Suprapubic skin (tissue), 4 donors: ENCODE measurements at places on chromosomes 2 and 18.

DNA sequence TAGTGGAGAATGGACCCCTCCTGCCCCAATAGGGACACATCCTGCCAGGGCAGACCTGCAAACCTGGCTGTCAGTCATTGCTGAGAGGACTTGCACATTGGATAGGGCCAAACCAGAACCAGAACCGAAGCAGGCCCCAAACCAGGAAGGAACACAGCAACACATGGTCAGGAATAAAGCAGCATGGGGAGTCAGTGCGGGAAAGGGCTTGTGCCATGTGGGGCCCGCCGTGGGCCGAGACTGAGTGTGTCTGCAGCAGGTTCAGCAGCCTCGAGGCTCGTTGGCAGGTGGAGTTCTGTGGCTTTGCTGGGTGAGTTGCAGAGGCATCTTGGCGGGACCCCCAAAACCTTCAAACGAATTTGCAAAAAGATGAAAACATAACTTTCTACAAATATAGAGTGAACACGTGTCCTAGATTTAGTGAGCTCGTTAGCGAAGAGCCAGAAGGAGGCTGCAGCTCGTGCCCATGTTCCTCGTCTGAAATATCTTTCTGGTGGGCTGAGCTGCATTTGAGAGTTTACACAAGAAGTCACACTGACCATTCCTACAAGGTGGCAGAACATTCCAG, 44.9 kb upstream of the LDLRAD4 start:
- DNase-seq = no peak
- no peak overlapping the region for H3K4me3 ChIP-seq
- no peaks in the 10 kb centered on the region for H3K36me3 ChIP-seq
- H3K27me3 ChIP-seq = no peaks in the 10 kb centered on the region

GRCh38 chr2:217996361-217996760, 6.4 kb downstream of the TNS1 start:
- no peaks in the 10 kb centered on the region for H3K27me3 ChIP-seq
- H3K4me1 ChIP-seq = peaks cover 63% of the 10 kb centered on the region
- DNase-seq = no peak
- H3K27ac ChIP-seq = peak overlapping the region; percentile 90

GRCh38 chr2:168050377-168050776, 197.0 kb downstream of the STK39 start:
- peaks cover 6% of the 10 kb centered on the region for H3K36me3 ChIP-seq
- DNase-seq = no peak
- H3K4me1 ChIP-seq = no peaks in the 10 kb centered on the region
- H3K27me3 ChIP-seq = no peaks in the 10 kb centered on the region

DNA sequence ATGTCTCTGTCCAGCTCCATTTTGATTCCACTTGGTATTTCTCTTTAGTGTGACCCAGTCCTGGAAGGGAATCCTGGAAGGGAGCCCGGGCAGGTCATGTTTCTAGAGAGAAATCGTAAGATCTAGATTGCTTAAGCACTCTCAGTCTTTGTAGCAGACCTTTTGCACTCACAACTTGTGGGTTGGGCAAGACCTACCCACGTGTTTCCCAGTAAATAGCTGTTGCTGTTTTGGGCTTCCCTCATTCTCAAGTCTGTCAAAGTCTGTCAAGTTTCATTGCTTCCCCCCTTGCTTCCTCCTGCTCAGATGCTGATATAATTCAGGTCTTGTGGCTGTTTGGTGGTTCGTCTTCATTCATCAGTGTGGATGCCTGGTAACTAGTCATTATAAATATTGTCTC, 17.4 kb upstream of the NEMP2 start:
- H3K27ac ChIP-seq = no peak overlapping the region
- no peaks in the 10 kb centered on the region for H3K36me3 ChIP-seq
- no peak overlapping the region for H3K4me3 ChIP-seq

- no peaks in the 10 kb centered on the region for H3K27me3 ChIP-seq
- H3K36me3 ChIP-seq = no peaks in the 10 kb centered on the region
- no peak overlapping the region for H3K27ac ChIP-seq
- no peak overlapping the region for H3K4me3 ChIP-seq
Observed at GRCh38 chr2:172551271-172551670, 4.6 kb upstream of the PDK1 start.

GRCh38 chr18:48565105-48565504, 26.3 kb downstream of the CTIF start:
- peaks cover 12% of the 10 kb centered on the region for H3K4me1 ChIP-seq
- DNase-seq = no peak
- H3K36me3 ChIP-seq = no peaks in the 10 kb centered on the region
- H3K4me3 ChIP-seq = no peak overlapping the region
- no peak overlapping the region for H3K27ac ChIP-seq

DNA sequence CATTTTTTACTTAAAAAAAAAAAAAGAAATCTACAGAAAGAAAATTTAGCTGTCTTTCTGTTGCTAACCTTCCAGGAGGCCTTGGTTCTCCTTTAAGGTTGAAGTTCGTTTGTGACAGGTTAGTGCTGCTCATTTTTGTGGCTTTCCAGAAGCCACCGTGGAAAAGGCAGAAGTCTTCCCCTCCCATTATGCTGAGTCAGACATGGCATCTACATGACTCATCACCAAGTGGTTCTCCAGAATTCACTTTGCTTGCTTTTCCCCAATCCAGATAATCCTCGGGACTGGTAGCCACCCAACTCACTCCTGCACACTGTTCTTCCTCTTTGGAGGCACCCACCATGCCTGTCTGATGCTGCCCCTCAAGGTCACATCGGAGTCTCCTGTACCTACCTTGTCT, 228.7 kb downstream of the PIK3C3 start:
- H3K27me3 ChIP-seq = no peaks in the 10 kb centered on the region
- H3K4me1 ChIP-seq = no peaks in the 10 kb centered on the region
- H3K36me3 ChIP-seq = no peaks in the 10 kb centered on the region
- H3K27ac ChIP-seq = no peak overlapping the region
- H3K4me3 ChIP-seq = no peak overlapping the region

GRCh38 chr2:85988175-85988913, 99.6 kb upstream of the ST3GAL5 start:
- H3K36me3 ChIP-seq = no peaks in the 10 kb centered on the region
- peaks cover 24% of the 10 kb centered on the region for H3K4me1 ChIP-seq

DNA sequence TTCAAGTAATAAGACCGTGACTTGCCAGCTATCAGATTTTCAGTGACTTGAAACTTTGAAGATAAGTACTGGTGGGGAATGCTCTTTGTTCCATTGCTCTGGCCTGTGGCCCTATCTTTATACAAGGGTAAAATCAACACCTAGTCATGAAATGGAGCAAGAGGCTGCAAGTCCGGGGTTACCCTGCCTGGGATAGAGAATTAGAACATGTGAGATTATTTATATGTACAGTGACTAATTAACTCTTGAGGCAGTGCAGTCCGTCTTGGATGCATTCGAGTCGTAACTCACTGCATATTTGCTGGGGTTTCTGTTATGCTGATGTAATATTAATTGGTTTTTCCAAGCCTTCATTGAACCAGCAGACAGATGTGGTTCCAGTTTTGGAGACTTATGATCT, 105.8 kb upstream of the LYPD6 start:
- no peak overlapping the region for H3K4me3 ChIP-seq
- no peak overlapping the region for H3K27ac ChIP-seq
- no peaks in the 10 kb centered on the region for H3K27me3 ChIP-seq
- peaks cover 4% of the 10 kb centered on the region for H3K4me1 ChIP-seq
- DNase-seq = no peak
- no peaks in the 10 kb centered on the region for H3K36me3 ChIP-seq

DNA sequence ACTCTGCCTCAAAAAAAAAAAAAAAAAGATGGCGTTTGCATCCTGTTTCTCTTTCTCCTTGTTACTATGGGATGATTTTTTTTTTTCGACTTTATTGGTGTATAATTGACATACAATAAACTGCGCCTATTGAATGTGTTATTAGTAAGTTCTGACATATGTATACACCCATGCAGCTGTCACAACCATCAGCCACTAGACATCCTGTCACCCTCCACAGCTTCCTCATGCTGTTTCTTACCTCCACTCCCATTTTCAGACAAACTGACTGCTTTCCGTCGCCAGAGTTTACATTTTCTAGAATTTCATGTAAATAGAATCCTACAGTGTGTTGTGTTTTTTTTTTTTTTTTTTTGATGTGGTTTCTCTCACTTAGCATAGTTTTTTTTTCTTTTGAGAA, 27.9 kb downstream of the RRM2 start:
- DNase-seq = no peak
- H3K27ac ChIP-seq = no peak overlapping the region
- no peaks in the 10 kb centered on the region for H3K27me3 ChIP-seq

- H3K36me3 ChIP-seq = no peaks in the 10 kb centered on the region
- H3K27ac ChIP-seq = peak overlapping the region; percentile 42
- peaks cover 30% of the 10 kb centered on the region for H3K4me1 ChIP-seq
- H3K27me3 ChIP-seq = no peaks in the 10 kb centered on the region
- no peak overlapping the region for H3K4me3 ChIP-seq
Observed at GRCh38 chr2:144459937-144460336, 60.0 kb downstream of the ZEB2 start.

GRCh38 chr2:200624026-200624425, 38.2 kb downstream of the AOX1 start:
- no peak overlapping the region for H3K27ac ChIP-seq
- H3K4me3 ChIP-seq = no peak overlapping the region
- no peaks in the 10 kb centered on the region for H3K4me1 ChIP-seq
- no peak for DNase-seq

DNA sequence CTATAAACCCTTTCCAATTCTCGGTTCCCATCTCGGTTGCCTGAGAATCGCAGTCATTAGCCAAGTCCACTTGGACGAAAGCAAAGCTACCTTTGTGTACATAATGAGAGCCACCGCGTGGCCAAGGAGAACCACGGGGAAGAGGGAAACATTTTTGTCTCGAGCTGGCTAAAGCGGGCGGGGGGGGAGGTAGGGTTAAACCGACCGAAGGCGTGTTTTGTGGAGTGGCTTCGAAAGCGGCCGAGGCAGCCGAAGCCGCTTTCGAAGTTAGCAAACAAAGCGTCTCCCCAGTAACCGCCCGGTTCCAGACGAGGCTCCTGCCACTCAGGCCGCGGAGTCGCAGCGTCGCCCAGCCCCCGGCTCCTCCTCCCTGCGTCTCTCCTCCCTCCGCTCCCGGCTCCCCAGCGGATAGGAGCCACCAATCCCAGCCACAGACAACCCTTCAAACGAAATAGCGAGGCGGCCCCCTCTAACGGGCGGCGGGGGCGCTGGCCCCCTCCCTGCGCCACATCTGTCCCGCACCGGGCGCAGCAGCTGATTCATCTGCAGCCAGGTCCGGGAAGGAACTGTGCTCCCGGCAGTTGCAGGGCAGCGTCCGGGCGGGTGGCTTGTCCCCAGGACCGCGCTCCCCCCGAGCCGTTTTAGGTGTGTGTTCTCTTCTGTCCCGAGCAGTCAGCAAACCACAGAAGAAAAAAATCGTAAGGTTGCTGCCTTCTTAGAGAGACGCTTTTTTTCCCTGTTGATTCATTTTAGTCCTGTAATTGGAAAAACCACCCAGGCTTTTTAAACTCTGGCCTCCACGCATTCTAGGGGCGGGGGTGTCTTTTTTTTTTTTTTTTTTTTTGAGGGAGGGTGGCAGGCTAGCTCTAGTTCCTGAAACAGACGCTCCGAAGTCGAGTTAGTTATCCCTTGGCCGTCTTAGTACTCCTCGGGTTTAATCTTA, 1.8 kb upstream of the TGIF1 start:
- H3K4me3 ChIP-seq = peak overlapping the region; percentile 90
- H3K27me3 ChIP-seq = no peaks in the 10 kb centered on the region
- peak overlapping the region; percentile 100 for H3K27ac ChIP-seq

DNA sequence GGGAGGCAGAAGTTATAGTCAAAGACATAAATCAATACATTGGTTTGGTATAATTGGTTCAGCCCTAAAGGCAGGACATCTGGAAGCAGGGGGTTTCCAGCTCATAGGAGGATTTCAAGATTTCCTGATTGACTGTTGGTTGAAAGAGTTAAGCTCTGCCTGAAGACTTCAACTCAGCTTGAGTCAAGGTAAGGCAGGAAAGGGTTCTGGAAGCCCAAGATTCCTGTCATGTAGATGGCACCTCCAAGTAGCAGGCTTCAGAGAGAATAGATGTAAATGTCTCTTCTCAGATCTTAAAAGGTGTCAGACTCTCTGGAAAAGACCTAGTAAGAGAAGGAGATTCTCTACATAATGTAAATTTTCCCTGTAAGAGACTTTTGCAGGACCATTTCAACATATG, 335.3 kb downstream of the RIT2 start:
- H3K27me3 ChIP-seq = no peaks in the 10 kb centered on the region
- no peaks in the 10 kb centered on the region for H3K4me1 ChIP-seq
- H3K36me3 ChIP-seq = no peaks in the 10 kb centered on the region
- no peak overlapping the region for H3K4me3 ChIP-seq
- DNase-seq = no peak

- H3K27ac ChIP-seq = no peak overlapping the region
- peaks cover 18% of the 10 kb centered on the region for H3K4me1 ChIP-seq
- H3K27me3 ChIP-seq = no peaks in the 10 kb centered on the region
Observed at GRCh38 chr18:23998820-23999219, 15.7 kb upstream of the TTC39C start.

GRCh38 chr2:240624950-240625621, at the start of gene GPR35:
TSS of gene GPR35 (plus strand) at chr2:240625480. CDS start at chr2:240629953, 4,473 bp downstream.
- H3K27me3 ChIP-seq = no peaks in the 10 kb centered on the region
- H3K27ac ChIP-seq = no peak within 1 kb of the TSS
- DNase-seq = peak; percentile 61
- H3K4me1 ChIP-seq = peaks cover 5% of the 10 kb centered on the region
- no peak within 1 kb of the TSS for H3K4me3 ChIP-seq

- DNase-seq = no peak
- H3K36me3 ChIP-seq = no peaks in the 10 kb centered on the region
- H3K27me3 ChIP-seq = no peaks in the 10 kb centered on the region
Observed at GRCh38 chr18:69734536-69734935, 213.1 kb downstream of the CD226 start.

- peaks cover 3% of the 10 kb centered on the region for H3K27me3 ChIP-seq
- no peaks in the 10 kb centered on the region for H3K36me3 ChIP-seq
- no peak overlapping the region for H3K4me3 ChIP-seq
- H3K27ac ChIP-seq = no peak overlapping the region
Observed at GRCh38 chr2:126981476-126981875, 82.8 kb downstream of the TEX51 start.

- H3K4me1 ChIP-seq = peaks cover 3% of the 10 kb centered on the region
- H3K27ac ChIP-seq = no peak overlapping the region
- no peaks in the 10 kb centered on the region for H3K27me3 ChIP-seq
- H3K4me3 ChIP-seq = no peak overlapping the region
- H3K36me3 ChIP-seq = no peaks in the 10 kb centered on the region
Observed at GRCh38 chr2:205051417-205051816, 506.1 kb downstream of the PARD3B start.

- peaks cover 4% of the 10 kb centered on the region for H3K4me1 ChIP-seq
- DNase-seq = no peak
- no peaks in the 10 kb centered on the region for H3K36me3 ChIP-seq
- H3K4me3 ChIP-seq = no peak overlapping the region
- H3K27ac ChIP-seq = no peak overlapping the region
- H3K27me3 ChIP-seq = no peaks in the 10 kb centered on the region
Observed at GRCh38 chr2:159926695-159927094, 128.7 kb upstream of the CD302 start.
